ENCODE measurements at places on chromosomes 7 and 10.

- no peak for DNase-seq
These were observed 195.1 kb downstream of the CCSER2 start for GRCh38 chr10:84523526-84523925.

- DNase-seq: no peak
These were observed 2.1 kb downstream of the RET start for GRCh38 chr10:43078986-43079273.

DNA sequence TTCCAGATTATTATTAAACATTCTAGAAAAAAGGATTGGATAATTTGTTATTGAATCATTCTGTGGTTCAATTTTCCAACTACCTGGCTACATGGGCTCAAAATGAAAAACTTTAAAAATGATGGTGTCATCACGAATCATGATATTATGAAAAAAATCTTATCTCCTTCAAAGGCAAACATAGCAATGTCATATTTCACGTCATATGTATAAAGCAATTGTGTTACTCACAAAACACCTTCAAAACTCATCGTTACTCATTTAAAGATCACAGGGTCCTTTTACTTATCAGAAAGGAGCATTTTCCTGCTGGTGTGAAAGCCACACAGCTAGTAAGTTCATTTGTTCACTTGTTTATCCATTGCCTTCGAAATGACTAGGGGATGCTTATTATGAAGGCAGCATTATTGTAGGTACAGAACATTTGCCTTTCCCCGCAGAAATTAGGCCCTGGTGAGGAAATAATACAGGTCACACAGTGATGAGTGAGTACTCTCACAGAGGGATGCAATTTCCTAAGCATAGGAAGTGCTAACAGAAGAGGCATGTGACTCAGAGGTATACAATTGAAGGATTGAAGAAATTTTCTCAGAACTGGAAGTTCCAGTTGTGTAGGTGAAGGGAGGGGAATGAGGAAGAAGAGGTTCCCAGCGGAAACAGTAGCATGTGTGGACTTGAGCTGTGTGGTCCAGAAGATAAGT lies 478.7 kb downstream of the INHBA start:
- DNase-seq: no peak

DNA sequence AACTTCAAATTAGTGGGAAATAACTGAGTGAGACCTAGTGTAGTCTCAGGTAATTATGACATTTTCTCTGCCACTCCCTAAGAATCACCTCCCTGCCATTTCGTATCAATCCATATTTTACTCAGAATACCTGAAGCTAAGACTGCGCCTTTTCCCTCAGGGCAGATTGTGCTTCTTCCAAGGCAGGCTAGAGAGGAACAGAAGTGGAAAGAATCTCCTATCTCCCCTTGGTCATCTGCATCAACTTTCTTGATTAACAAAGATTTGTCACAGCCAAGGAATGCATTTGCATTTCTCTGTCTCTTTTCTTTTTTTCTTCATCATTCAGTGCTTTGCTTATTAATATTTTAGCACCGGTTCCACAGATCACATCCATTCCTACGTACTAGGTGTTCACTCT lies 119.1 kb downstream of the PTPRZ1 start:
- DNase-seq: no peak

Measured in stimulated activated CD8-positive, alpha-beta memory T cell treated with anti-CD3 and anti-CD28 coated beads, Interleukin-4, amount 100 ng/mL, for 4 hours (primary cell).